Stimulated activated CD8-positive, alpha-beta memory T cell treated with anti-CD3 and anti-CD28 coated beads, Interleukin-4, amount 100 ng/mL, for 4 hours (primary cell): ENCODE measurements at places on chromosomes 1 and 21.

DNA sequence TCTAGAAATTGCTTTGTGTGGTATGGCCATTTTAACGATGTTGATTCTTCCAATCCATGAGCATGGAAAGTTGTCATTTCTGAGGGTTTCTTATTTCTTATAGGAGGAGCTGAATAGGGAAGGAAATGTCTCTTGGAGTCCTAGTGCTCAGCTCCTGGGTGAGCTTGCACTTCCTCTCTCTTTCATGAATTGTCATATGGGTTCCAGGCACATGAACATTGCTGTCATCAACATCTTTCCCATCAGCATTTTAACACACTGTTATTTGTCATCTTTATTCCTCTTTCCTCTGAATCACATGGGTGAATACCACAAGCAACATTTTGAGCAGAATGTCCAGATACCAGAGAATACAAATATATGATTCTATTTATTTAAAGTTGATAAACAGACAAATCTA, 23.4 kb downstream of the SLAMF6 start:
- no peak for DNase-seq

- no peak for DNase-seq
These were observed 61.1 kb upstream of the GPR88 start for GRCh38 chr1:100476735-100477290.

GRCh38 chr1:184520336-184520735, 133.5 kb downstream of the C1orf21 start:
- no peak for DNase-seq

- DNase-seq: no peak
These were observed 358.2 kb upstream of the KAZN start for GRCh38 chr1:14240265-14240664.

GRCh38 chr1:89550995-89551394, 26.4 kb downstream of the LRRC8B start:
- DNase-seq: no peak

- no peak for DNase-seq
These were observed 26.9 kb upstream of the EPB41 start for GRCh38 chr1:28887419-28887834.

DNA sequence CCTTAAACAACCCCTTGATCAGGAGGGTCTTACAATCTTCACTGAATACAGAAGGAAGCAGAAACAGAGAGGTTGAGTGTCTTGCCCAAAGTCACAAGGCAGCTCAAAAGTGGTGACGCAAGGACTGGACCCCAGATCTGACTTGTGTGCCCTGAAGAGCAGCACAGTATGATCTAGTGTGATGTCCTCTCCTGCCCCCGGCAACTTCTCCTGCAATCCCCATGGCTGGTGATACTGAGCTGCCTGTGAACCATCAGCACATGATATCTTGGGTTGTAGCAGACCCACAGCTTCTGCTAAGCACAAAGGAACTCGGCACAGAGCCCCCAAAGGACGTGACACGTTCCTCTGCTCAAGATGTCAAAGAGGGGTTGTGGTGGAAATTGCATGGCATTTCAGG, 51.2 kb upstream of the EDN2 start:
- DNase-seq: no peak

DNA sequence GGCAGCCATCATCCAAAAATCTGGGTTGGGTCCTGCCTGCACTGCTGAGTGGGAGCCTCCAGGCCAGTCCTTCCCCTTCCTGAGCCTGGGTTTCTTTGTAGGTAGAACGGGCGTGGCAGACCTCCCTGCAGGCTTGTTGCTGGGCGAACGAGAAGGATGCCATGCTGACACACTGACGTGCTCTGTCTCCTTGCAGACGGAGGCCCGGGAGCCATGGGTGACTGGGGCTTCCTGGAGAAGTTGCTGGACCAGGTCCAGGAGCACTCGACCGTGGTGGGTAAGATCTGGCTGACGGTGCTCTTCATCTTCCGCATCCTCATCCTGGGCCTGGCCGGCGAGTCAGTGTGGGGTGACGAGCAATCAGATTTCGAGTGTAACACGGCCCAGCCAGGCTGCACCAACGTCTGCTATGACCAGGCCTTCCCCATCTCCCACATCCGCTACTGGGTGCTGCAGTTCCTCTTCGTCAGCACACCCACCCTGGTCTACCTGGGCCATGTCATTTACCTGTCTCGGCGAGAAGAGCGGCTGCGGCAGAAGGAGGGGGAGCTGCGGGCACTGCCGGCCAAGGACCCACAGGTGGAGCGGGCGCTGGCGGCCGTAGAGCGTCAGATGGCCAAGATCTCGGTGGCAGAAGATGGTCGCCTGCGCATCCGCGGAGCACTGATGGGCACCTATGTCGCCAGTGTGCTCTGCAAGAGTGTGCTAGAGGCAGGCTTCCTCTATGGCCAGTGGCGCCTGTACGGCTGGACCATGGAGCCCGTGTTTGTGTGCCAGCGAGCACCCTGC, 1.4 kb downstream of the GJA4 start:
- DNase-seq: no peak
